ENCODE measurements at places on chromosomes 6 and 20. TPM values are rescaled to one million over a fixed set of nuclear protein-coding genes. Genes with fewer than 3 reads are reported as not detected.

DNA sequence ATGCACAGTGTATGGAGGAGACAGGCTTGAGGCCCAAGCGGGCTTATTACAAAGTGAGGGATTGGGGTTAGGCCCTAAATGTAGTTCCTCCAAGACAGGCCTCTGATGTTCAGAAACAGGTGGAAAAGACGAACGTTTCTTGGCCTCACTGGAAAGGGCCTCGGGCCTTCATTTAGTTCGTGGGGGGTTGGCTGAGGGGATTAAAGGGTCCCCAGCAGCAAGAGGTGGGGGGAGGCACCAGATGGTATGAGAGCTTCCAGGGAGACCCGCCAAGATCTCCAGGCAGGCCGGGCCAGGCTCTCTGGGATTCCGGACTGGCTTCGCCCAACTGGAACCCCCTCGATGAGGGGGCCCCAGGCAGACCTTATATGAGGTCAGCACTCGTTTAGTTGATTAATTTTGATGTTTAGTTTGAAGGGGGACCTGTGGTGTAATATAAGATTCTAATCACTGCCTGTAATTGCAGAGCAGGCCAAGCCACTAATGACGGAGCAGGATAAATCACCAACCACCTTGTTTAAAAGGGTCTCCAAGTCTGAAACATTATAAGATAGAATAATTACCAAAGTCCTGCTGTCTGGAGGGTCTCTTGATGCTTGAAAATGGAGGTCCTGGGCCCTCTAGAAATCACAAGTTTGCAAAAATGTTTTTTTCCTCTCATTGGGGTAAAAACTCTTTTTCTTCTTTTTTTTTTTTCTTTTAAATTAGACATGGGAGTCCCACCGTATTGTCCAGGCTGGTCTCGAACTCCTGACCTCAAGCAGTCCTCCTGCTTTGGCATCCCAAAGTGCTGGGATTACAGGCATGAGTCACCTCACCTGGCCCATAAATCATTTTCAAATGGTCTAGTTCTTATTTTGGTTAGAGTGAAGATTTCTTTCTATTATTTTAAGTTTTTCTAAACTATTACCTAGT is 2.2 kb downstream of the HMGA1 start:
- no peaks in the 10 kb centered on the region for H3K36me3 ChIP-seq
- peaks cover 9% of the 10 kb centered on the region for H3K4me1 ChIP-seq
- H3K4me3 ChIP-seq, result no peak overlapping the region
- DNase-seq, result no peak
- no peaks in the 10 kb centered on the region for H3K27me3 ChIP-seq
- no peak overlapping the region for H3K27ac ChIP-seq

GRCh38 chr6:108862479-108863191 is 14.4 kb downstream of the ARMC2 start:
- H3K27ac ChIP-seq, result no peak overlapping the region
- H3K4me1 ChIP-seq, result no peaks in the 10 kb centered on the region
- no peak overlapping the region for H3K4me3 ChIP-seq
- no peaks in the 10 kb centered on the region for H3K27me3 ChIP-seq
- no peak for DNase-seq

DNA sequence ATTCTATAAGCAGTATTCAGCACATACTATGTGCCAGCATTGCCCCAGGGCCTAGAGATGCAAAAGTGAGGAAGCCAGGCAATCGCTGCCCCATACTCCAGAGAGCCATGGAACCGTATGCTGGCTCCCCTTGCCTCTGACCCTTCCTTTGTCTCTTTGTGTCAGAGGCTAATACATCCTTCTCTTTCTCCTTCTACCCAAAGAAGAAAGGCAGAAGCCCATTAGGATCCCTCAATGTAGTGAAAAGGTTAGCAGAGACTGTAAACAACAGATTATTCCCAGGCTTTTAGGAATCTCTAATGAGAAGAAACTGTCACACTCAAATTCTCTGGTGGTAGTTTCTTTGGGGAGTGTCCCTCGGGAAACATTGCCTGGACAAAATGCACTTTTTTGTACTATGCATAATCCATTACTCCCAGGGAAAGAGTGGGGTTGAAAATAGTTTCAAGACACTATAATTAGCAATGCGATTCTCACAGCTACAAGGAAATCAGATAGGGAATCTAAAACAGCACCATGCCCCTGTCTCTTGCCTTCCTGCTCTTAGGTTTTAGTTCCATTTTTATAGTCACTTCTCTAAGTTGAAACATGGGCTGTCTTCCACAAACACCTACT is 325.2 kb upstream of the CNR1 start:
- H3K27me3 ChIP-seq, result no peaks in the 10 kb centered on the region
- no peaks in the 10 kb centered on the region for H3K36me3 ChIP-seq
- H3K27ac ChIP-seq, result no peak overlapping the region
- H3K4me3 ChIP-seq, result no peak overlapping the region
- DNase-seq, result no peak

DNA sequence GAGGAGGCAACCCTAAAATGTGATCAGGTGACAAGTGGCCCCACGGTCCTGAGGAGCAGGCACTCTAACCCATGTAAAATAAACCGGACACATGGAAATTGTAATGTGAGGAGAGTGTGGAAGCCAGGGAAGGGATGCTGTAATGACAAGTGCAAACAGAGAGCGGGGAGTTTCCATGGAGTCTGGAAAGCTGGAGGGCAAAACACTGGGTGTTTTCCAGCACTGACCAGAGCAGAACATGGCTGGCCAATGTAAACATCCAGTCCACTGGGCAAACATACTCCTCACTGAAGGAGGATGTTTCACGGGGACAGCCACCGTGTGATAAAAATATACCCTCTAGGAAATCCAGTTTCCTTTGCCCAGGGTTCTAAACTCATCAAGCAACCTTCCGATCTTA is 219.0 kb upstream of the JARID2 start:
- H3K27ac ChIP-seq, result no peak overlapping the region
- H3K4me1 ChIP-seq, result no peaks in the 10 kb centered on the region
- H3K36me3 ChIP-seq, result no peaks in the 10 kb centered on the region
- DNase-seq, result no peak
- H3K4me3 ChIP-seq, result no peak overlapping the region

GRCh38 chr20:32535953-32536823 is 48.9 kb downstream of the NOL4L start:
- peak; percentile 74 for DNase-seq
- H3K4me3 ChIP-seq, result peak overlapping the region; percentile 67
- no peaks in the 10 kb centered on the region for H3K36me3 ChIP-seq
- H3K27me3 ChIP-seq, result no peaks in the 10 kb centered on the region
- H3K27ac ChIP-seq, result peak overlapping the region; percentile 63
- peaks cover 21% of the 10 kb centered on the region for H3K4me1 ChIP-seq

GRCh38 chr6:137641474-137642077 is 147.4 kb upstream of the OLIG3 start:
- H3K4me3 ChIP-seq, result no peak overlapping the region
- DNase-seq, result peak; percentile 47
- H3K27me3 ChIP-seq, result no peaks in the 10 kb centered on the region
- no peaks in the 10 kb centered on the region for H3K4me1 ChIP-seq

DNA sequence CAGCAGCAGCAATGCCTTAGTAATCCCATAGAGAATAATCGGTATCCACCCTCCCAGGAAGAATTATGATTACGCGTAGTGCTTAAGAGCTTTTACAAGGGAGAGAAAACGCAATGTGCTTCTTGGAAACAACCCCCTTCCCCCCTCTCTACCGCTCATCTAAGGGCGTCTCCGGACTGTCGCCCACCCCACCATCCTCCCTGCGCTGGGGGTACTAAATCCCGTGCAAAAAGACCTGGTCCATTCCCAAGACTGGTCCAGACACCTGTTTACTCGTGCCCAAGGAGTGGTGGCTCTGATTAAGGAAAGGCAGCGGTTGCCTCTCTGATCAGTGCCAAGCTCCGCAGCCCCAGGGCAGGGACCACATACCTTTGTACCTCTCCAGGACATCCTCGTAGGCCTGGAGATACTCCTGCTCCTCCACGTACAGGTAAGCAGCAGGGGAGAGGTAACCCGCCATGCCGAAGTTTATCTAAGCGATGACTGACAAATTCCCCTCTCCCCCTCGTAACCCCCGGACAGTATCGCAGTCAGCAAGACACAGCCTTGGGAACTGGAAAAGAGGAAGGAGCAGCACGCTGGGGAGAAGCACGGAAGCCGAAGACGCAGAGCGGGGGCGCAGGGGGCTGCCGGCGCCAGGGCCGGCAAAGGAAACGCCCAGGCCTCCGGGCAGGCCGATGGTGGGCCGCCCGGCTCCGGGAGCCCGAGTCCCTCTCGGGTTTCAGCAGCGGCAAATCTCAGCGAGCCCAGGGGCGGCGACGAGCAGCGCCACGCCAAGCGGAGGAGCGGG is 112.0 kb upstream of the BEND6 start:
- no peaks in the 10 kb centered on the region for H3K36me3 ChIP-seq
- no peak for DNase-seq
- peaks cover 13% of the 10 kb centered on the region for H3K27me3 ChIP-seq
- H3K4me3 ChIP-seq, result peak overlapping the region; percentile 60
- no peaks in the 10 kb centered on the region for H3K4me1 ChIP-seq

- H3K4me3 ChIP-seq, result no peak overlapping the region
- no peaks in the 10 kb centered on the region for H3K4me1 ChIP-seq
- no peaks in the 10 kb centered on the region for H3K27me3 ChIP-seq
- peaks cover 2% of the 10 kb centered on the region for H3K36me3 ChIP-seq
- no peak overlapping the region for H3K27ac ChIP-seq
Observed at GRCh38 chr20:2930538-2930937, 57.3 kb downstream of the PTPRA start.

- H3K4me1 ChIP-seq, result peaks cover 2% of the 10 kb centered on the region
- no peak for DNase-seq
- H3K27me3 ChIP-seq, result no peaks in the 10 kb centered on the region
- no peak overlapping the region for H3K4me3 ChIP-seq
Observed at GRCh38 chr6:42137194-42137753, 5.1 kb downstream of the C6orf132 start.

- no peak overlapping the region for H3K4me3 ChIP-seq
- no peak overlapping the region for H3K27ac ChIP-seq
- no peak for DNase-seq
- H3K36me3 ChIP-seq, result no peaks in the 10 kb centered on the region
- H3K4me1 ChIP-seq, result no peaks in the 10 kb centered on the region
Observed at GRCh38 chr6:74798302-74798701, 407.6 kb downstream of the COL12A1 start.

DNA sequence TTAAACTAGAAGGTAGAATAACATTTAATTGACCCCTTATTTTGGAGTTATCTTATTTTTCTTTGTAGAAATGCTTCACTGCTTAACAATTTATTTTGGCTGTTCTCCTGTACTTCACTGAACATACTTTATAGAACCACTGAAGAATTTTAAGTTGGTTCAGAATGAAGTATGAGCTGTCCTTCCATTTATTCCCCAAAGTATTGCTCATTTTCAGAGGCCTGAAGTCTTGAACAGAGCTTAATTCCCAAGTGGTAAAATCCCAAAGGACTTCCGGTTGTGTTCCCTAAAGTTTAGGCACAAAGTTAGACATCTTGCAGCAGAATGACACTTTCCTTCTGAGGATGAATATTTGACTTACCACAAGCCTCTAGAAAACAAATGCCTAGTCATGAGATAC is 233.3 kb downstream of the TINAG start:
- no peak for DNase-seq
- H3K4me1 ChIP-seq, result no peaks in the 10 kb centered on the region
- H3K36me3 ChIP-seq, result no peaks in the 10 kb centered on the region
- H3K27ac ChIP-seq, result no peak overlapping the region
- H3K4me3 ChIP-seq, result no peak overlapping the region
- no peaks in the 10 kb centered on the region for H3K27me3 ChIP-seq

GRCh38 chr6:1644516-1645060 is 34.9 kb downstream of the FOXC1 start:
- H3K27ac ChIP-seq, result no peak overlapping the region
- no peaks in the 10 kb centered on the region for H3K4me1 ChIP-seq

DNA sequence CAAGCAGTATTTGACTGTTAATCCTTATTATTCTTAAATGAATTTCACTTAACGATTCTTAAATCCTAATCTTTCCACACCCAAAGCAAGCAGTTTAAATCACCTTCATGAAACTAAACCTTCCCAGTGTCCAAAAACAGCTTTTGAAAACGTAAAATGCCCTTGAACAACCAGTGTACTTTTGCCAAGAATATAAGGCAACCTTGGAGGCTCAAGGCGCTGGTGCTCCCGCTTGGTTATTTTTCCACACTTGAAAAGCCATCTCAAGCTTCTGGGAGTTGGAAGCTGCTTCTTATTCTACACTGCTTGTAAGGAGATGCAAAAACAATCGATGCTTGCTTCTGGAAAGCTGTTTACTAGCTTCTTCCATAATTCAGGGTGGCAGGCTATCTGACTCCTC is 625.7 kb downstream of the HTR1B start:
- H3K36me3 ChIP-seq, result no peaks in the 10 kb centered on the region
- no peaks in the 10 kb centered on the region for H3K27me3 ChIP-seq
- no peak overlapping the region for H3K4me3 ChIP-seq
- no peak overlapping the region for H3K27ac ChIP-seq

- no peak overlapping the region for H3K4me3 ChIP-seq
- H3K4me1 ChIP-seq, result no peaks in the 10 kb centered on the region
- H3K27ac ChIP-seq, result no peak overlapping the region
- H3K36me3 ChIP-seq, result no peaks in the 10 kb centered on the region
Observed at GRCh38 chr20:53688085-53688484, 94.4 kb upstream of the ZNF217 start.

GRCh38 chr6:81144346-81144745 is 608.1 kb downstream of the TENT5A start:
- H3K27ac ChIP-seq, result no peak overlapping the region
- no peaks in the 10 kb centered on the region for H3K36me3 ChIP-seq
- H3K27me3 ChIP-seq, result no peaks in the 10 kb centered on the region

- no peaks in the 10 kb centered on the region for H3K27me3 ChIP-seq
- peaks cover 6% of the 10 kb centered on the region for H3K4me1 ChIP-seq
- DNase-seq, result no peak
- H3K27ac ChIP-seq, result no peak overlapping the region
- no peak overlapping the region for H3K4me3 ChIP-seq
Observed at GRCh38 chr6:79215213-79215824, 19.2 kb downstream of the HMGN3 start.

The TP53RK gene
- total RNA-seq, result 7.9 TPM

The SLC17A1 gene
- 11.1 TPM for total RNA-seq

The ZSCAN23 gene
- total RNA-seq, result 0.42 TPM

The PDE7B gene
- total RNA-seq, result 5.2 TPM

The CFAP206 gene
- total RNA-seq, result 0.42 TPM

The KCNQ5 gene
- total RNA-seq, result 1.1 TPM

The WFDC12 gene
- total RNA-seq, result not detected

The RAET1G gene
- total RNA-seq, result not detected

The RNF217 gene
- 3.8 TPM for total RNA-seq

The SYNDIG1 gene
- total RNA-seq, result 0.08 TPM

The DLL1 gene
- total RNA-seq, result 1.8 TPM

The RIPOR3 gene
- 23.8 TPM for total RNA-seq

The MAN1A1 gene
- 209 TPM for total RNA-seq
